ENCODE measurements at places on chromosomes 3 and 15.

GRCh38 chr3:152030320-152030719 lies 156.9 kb downstream of the SUCNR1 start:
- DNase-seq: no peak

DNA sequence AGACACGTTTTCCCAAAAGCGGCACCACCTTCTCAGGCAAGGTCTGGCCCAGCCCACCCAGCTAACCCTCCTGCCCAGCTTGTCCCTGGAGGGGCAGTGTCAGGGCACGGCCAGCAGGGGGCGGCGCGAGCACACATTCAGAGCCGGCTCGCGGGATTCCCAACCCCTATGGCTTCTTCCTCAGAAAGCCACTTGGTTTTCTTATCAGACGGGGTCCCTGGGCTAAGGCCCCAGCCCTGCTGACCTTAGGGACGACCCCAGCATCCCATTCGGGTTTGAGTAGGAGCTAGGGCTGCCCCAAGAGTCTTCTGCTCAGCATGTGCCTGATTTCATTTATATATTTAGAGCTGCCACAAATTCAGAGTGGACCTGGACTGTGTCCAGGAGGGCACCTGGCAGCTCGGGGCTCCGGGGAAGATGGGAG lies 14.5 kb downstream of the RLBP1 start:
- peak; percentile 11 for DNase-seq

DNA sequence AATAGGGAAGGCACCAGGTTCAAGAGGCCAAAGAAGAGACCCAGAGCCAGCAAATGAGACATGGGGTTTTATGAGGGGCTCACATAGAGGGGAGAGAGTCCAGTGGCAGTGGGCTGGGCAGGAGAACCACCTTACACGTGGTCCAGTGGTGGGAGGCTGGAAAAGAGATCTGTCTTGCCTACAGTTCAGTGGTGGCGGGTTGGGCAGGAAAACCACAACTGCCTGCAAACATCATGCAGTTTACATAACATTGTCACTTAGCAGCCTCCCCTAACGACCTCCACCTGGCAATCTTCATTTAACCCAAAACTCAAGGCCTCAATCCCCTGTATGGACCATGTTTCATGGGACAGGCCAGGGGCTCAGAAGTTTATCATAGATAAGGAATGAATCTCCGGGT lies 29.1 kb downstream of the CRYGS start:
- DNase-seq: no peak

DNA sequence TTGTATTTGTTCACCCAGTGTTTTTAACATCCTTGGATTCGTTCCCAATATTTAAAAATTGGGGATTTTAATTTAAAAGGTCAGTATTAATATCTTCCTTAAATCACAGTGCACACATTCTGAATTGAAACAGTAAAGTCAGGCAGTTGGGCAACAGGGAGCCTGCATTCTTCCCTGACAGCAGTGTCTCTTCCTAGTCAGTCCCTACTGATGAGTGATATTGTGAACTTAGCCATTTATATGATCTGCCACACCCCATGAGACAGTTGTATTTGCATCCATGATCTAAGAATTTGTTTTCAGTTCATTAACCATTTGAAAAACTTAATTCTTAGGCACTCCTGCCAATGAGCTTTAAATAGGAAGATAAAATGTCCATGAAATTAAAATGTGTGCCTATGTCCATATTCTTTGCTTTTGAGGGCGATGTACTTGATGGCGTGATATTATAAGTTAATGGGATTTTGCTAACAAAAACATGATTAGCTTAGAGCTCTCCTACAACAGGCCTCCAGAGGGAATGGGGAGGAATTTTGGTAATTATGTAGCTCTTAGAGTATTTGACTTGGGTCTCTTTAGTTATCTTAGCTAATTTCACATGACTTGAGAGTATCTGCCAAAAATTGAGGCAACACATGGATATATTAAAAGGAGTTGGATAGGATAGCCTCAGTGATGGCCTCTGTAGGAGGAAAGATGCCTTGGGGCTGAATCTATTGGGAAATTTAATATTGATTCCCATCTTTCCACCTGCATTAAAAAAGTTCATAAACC lies 219.3 kb downstream of the PTPRG start:
- no peak for DNase-seq

- no peak for DNase-seq
Observed at GRCh38 chr3:145754605-145755289, 406.2 kb downstream of the PLOD2 start.

GRCh38 chr15:23750776-23751175 lies 63.7 kb upstream of the NDN start:
- no peak for DNase-seq

GRCh38 chr15:100918690-100919480 lies at the start of gene LRRK1:
LRRK1 (plus strand) TSS chr15:100919357; CDS start chr15:100924633, 5,276 bp downstream.
- DNase-seq: no peak

GRCh38 chr3:9110802-9111201 lies 138.6 kb downstream of the SRGAP3 start:
- no peak for DNase-seq

DNA sequence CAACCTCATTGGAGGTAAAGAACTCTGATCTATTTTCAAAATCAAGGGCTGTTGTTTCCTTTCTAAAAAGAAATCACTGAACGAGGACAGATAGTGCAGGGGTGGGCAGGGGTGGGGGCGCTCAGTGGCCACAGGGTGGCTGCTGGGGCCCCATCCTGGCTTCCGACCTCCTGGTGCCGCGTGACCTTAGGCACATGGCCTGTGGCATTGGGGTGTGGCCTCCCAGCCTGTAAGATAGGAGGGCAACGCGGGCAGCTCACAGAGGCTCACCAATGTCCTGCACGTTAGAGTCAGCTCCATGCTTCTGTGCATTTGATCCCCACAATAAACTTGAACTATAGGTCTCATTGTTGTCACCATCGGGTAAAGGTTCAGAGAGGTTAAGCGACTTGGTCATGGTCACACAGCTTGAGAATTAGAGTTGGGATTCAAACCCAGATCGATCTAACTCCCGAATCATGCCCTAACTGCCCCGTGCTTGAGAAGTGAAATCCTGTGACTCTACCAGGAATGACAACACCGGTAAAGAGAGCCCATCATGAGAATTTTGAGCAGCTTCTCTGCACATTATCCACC lies 148.0 kb upstream of the SLC6A11 start:
- no peak for DNase-seq

DNA sequence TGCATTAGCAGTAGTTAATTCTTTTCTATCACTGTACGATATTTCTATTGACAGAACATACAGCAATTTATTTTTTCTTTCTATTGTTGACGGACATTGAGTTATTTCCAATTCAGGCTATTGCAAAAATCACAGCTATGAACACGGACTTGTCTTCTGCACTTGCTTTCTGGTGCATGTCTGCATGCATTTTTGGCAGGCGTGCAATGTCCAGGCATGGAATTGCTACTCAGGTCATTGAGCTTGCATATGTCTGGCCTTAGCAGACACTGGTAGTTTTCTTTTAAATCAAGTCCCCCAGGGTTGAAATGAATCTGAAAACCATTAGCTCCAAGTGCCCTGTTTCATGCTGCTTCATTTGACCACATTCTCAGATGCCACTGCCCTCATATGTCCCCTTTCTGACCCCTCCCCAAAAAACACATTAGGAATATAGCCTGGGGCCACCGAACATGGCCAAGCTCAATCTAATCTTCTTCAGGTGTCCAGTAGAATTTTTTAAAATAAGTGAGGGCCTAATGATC lies 72.8 kb downstream of the LRIG1 start:
- DNase-seq: no peak

GRCh38 chr3:127792541-127793292 lies 29.6 kb downstream of the MGLL start:
- DNase-seq: no peak

- no peak for DNase-seq
Observed at GRCh38 chr3:65919826-65920225, 118.9 kb downstream of the MAGI1 start.

DNA sequence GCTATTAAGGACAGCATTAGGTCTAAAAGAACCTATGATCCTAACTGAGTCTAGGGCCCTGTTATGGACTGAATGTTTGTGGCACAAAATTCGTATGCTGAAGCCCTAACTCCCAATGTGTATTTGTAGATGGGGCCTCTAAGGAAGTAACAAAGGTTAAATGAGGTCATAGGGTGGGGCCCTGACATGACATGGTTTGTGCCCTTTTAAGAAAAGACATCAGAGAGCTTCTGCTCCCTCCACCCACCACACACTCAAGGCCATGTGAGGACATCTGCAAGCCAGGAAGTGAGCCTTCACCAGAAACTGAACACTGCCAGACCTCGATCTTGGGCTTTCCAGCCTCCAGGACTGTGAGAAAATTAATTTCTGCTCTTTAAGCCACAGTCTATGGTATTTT lies 49.2 kb downstream of the PHC3 start:
- DNase-seq: no peak

DNA sequence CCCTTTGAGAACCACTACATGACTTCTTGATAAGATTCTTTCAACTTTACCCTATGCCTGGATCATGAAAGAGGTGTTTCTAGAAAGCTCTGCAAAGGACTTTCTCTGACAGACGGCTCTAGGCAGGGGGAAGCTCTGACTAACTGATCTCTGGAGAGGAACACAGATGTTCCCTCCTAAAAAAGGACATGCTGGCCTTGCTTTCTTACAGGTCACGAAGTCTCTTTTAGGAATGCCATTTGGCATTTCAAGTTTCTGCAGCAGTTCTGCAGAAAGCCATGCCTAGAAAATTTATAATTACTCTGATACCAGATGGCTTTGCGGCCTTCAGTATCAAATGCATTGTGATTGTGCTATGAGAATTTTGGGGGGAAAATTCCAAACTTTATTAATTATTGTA lies 275.4 kb upstream of the CTDSPL start:
- no peak for DNase-seq

- DNase-seq: no peak
Observed at GRCh38 chr15:57626713-57627440, 35.2 kb downstream of the MYZAP start.

DNA sequence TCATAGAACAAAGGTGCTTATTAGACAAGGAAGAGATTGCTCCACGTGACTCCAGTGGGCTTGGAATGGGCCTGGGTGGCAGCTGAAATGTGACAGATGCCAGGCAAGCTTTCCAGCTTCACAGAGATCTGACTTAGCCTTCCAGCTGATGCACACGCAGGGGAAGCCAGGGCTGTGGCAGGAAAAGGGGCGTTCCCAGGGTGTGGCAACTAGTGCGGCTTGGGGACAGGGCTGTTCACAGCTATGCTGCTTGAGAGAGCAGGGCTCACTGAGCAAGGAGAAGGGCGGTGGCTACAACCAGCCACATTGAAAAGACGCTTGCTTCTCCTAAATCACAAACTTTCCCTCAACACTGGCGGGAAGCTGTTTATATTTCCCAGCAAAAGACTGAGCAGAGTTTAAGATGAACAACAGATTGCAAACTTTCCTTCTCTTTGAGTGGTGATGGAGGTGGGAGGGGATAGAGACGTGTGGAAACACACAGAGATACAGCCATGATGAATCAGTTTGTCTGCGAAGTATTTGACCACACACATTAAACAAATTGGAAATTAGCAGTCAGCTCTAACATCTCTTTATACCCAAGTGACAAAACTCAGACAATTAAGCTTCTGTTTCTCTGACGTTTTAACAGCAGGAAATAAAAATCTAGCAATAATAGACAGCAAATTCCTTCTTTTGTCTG lies 127.5 kb downstream of the BDH1 start:
- no peak for DNase-seq

DNA sequence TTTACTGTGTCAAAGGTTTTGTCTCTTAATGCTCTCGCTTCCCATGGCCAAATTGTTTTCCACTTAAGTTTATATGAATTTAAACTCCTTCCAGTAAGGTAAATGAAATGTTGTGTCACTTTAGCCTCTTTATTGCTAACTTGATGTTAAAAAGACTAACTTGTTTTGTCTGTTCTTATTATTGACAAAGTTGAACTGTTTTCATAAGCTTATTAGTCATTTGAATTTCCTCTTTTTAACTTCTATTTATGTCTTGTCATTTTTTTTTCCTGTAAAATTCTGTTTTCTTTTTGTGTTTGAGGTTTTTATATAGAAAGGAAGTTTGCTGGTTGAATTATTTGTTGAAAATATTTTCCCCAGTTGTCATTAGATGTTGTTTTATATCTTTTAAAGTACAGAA lies 25.8 kb downstream of the FAM98B start:
- DNase-seq: no peak

- no peak for DNase-seq
Observed at GRCh38 chr3:87101861-87102625, 111.1 kb upstream of the VGLL3 start.

GRCh38 chr15:70220490-70221096 lies 122.9 kb upstream of the TLE3 start:
- DNase-seq: no peak

GRCh38 chr3:185656321-185656840 lies 70.3 kb downstream of the SENP2 start:
- no peak for DNase-seq

GRCh38 chr3:164572436-164572835 lies 505.9 kb downstream of the SI start:
- no peak for DNase-seq

DNA sequence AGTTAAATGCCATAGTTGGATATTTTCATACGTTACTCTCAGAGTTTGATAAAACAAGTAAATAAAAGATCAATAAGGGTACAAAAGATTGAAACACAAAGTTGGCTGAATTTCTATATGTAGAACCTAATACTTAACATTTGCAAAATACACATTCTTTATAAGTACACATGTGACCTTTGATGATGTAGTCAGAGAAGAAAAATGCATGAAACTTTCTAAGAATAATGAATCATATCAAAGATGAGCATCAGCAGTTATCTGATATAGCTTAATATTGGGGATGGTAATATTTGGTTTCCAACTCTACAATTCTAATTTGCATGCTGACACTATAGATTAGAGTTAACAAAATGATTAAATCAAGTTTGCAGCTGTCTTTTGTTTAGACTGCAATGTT lies 188.0 kb upstream of the TGFBR2 start:
- no peak for DNase-seq

DNA sequence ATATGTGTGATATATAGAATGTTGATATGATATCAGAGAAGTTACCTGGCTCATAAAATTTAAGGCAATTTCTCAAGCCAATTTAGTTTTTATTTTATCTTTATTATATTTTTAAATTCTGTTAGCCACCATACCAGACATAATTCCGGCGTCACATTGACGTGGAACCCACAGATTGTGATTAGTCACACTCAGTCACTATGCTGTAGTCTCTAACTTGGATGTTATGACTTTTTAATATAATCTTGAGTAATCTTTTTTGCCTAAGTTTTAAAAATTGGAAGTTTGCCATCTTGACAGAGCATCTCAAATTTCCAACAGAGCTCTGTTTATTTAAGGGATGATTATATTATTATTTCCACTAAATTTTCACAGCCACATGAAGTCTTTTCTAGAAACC lies 9.7 kb upstream of the DCLK3 start:
- no peak for DNase-seq

- DNase-seq: no peak
Observed at GRCh38 chr3:168544097-168544957, 448.6 kb upstream of the GOLIM4 start.

All from stimulated activated CD4-positive, alpha-beta T cell treated with anti-CD3 and anti-CD28 coated beads, Interleukin-1b, Interleukin-23, amount 100 ng/mL, for 1 hour (primary cell).